ENCODE measurements at places on chromosomes 7 and 10.

DNA sequence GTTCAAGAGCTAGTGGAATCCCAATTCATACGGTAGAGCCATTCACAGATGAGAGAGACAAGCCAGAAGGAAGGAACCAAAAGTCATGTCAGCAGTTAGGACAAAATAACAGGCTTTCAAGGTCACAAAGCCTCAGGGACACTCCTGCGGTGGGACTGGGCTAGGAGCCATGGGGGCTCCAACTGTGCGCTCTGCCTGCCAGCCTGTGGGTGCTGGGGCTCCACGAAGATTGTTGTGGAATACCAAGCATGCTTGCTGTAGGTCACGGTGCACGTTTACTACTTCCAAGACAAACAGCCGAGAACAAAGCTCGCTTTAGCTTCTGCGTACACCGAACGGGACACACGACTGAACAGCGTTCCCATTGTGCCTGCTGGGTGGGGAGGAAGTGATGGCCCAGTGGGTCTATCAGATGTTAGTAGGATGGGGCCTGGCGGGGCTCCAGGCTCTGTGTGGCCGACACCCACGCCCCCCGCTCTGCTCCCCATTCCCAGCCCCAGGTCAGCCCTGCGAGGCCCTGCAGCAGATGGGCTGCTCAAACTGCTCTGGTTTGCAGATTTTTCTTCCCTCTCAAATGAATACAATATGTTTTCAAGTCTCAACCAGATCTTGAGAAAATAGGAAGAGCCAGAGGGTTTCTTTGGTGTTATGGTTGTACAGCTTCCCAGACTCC, 158.9 kb downstream of the EGFR start:
- DNase-seq: no peak

DNA sequence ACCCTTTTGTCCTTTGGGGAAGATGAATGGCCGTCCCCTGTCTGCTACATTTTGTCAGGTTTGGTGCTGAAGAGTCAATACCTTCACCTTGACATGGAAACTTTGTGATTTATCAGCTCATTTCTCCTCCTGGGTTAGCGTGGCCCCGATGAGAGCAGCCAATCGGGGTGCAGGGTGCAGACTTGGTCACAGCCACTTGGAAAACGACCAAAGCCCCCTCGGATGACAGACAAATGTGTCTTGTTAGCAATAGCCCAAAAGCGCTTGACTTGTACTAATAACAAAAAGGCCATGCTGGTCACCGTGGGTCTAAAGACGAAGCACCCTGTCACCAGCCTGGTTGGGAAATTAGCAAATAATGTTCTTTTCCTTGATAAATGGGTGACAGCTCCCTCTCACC, 103.7 kb downstream of the EBF3 start:
- DNase-seq: no peak

DNA sequence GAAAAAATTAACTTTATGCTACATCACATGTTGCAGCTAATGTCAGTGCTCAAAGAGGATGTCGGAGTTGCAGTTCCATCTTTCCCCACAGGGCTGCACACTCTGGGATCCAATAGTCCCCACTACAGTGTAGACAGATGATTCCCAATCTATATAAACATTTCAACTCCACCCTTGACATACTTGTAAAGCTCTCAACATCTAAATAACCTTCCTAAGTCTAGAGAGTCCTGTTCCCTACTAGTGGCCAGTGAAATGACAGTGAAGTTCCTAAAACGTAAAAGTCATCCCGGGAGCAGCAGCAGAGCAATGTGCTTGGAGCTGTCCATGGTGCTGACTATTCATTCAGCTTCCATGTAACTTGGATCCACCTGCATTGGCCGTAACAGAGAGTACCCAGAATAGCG, 145.1 kb downstream of the GRM8 start:
- DNase-seq: no peak

GRCh38 chr10:132992433-132993215, 50.3 kb upstream of the CFAP46 start:
- no peak for DNase-seq

- no peak for DNase-seq
Measured at GRCh38 chr7:18013936-18014335, 13.7 kb downstream of the PRPS1L1 start.

DNA sequence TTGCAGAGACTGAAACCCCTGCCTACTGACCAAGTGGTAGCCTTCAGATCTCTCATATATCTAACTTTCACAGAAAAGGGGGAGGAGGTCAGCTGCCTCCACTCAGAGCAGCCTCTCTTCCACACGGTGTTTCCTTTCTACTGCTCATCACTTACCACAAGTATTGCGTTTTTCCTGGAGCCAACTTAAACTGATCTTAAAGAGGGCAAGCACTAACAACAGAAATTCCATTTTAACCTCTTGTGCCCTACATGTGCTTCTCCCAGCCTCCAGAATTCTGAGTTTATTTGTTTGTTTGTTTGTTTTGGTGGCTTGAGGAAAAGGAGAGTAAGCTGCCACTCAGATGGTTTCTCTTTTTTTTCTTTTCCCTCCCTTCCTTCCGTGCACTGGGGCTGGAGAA, 19.1 kb downstream of the SKIDA1 start:
- DNase-seq: no peak

DNA sequence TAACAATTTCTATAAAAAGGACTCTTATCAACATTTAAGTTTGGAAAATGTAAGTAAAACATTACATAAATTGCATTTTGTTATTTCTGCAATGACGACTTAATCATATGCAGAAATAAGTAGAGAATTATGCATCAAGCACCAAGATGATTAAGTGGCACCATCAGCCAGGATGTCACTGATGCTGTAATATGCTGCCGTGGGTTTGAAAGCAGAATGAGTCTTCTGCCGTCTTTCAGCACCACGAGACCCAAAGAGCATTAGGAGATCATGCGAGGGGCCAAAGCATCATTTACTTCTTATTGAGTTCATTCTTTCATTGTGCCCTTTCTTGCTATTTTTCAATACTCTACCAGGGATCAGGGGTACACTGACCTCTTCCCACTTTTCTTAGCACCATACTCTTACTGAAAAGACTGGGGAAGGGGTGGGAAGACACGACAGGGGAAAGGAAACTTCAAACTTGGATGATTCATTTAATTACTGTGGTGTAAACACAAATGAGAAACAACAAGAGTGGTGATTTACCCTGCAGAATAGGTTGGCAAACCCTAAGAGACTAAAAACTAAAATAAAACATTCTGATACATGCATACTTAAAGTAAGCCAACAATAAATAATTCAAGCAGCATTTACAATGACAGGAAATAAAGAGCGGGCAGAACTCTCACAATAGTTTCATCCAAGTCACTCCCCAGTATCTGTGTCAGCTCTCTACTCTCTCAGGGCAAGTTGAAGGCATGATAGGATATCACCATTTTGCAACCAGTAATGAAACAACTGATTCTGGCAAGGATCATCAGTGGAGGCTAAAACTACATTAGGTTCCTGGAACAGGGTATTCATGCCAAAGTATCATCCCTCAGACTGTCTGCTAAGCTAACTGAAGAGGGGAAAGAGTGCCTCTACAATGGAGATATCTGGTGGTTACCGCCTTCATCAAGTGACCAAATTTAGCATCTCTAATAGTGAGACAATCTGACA, 70.8 kb downstream of the CUL2 start:
- DNase-seq: no peak

DNA sequence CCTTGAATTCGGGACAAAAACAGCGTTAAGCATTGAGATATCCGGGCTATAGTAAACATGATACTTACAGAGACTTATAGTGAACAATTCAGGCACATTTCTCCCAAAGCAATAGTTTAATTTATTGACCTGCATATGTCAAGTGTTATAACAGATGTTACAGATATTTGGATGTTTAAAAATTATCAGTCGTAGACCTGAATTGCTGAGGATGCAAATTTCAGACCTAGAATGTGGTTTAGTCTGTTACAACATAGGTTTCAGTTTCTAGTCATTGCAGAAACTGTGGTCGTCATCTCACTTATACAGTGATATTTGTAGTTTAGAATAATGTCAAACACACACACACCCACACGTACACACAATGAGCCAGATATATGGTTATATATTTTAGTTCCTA, 85.2 kb downstream of the VTI1A start:
- no peak for DNase-seq

DNA sequence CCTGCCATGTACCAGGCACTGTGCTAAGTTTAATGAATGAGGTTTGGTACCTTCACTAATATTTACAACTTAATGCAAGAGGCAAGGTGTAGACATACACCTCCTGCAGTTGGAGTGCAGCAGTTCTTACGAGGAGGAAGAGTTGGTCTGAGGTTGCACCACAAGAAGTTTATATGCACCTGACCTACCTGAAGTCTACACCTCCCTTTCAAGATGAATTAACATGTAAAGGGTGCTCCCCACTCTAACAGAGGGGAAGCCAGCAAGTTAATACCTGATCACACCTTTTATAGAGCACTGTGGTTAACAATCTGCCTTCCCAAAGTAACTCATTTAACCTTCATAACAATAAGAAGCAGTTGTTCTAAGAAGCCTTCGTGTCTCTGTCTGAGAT, 120.0 kb downstream of the LYZL1 start:
- DNase-seq: no peak

DNA sequence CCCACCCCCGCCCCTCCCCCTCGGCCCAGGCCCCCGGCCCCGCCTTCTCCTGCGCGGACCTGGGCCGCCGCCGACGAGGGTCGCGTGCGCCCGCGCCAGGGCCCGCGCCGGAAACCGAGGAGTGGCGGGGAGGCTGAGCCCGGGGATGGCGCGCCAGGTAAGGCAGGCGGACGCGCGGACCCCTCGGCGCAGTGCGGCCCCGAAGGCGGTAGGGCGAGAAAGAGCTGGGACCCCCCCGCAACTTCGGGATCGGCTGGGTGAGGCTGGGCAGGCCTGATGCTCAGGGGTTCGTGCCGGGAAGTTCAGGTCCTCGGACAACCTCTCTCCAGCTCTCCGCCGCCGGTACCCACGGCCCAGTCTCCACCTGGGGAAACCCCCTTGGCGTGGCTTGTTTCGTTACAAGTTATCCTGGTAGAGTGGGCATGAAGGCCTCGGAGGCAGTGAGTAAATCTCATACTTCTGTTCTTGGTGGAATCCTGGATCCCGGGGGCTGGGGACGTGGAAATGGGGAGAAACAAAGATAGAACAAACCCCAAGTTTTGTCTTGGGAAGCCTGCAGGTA, 58.4 kb downstream of the ZNF467 start:
- DNase-seq: no peak

DNA sequence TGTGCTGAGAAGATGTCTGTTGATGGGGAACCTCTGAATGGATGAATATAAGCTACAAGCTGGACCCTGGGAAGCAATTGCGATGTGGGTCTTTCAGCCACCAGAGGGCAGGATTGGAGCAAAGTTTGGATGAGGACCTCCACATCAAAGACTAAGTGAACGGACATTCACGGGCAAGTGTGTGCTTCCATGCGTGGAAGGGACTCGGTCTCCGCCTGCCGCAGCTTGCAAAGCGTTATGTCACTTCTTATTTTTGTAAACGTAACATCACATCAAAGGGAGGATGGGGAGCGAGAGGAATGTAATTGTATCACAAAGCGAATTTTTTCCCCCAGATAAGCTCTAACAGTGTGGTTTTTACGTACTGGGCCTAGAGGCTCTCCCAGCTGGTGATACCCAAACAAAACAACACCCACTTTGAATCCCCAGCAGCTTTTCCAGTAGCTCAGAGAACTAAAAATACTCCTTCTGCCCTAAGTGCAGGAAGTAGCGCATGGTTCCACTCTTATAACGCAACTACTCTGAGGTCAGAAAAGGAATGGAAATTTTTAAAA, 65.0 kb downstream of the VWA2 start:
- peak; percentile 11 for DNase-seq

DNA sequence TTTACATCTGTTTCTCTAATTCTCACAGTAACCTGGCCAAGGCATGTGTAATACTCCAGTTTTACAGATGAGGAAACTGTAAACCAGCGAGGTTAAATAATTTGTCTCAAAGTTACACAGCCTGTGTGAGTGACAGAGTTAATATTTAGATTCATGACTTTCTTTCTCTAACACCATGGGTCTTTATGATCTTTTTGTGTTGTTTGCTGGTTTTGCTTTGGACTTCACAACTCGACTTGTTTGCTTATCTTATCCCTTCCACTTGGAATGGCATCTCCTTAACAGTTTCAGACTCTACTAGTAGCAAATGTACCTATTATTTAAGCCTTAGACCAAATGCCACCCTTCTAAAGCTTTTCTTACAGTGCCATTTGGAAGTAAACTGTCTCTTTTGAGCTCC, 34.4 kb downstream of the MXI1 start:
- DNase-seq: no peak

GRCh38 chr7:37701769-37702168, 18.2 kb downstream of the GPR141 start:
- no peak for DNase-seq

DNA sequence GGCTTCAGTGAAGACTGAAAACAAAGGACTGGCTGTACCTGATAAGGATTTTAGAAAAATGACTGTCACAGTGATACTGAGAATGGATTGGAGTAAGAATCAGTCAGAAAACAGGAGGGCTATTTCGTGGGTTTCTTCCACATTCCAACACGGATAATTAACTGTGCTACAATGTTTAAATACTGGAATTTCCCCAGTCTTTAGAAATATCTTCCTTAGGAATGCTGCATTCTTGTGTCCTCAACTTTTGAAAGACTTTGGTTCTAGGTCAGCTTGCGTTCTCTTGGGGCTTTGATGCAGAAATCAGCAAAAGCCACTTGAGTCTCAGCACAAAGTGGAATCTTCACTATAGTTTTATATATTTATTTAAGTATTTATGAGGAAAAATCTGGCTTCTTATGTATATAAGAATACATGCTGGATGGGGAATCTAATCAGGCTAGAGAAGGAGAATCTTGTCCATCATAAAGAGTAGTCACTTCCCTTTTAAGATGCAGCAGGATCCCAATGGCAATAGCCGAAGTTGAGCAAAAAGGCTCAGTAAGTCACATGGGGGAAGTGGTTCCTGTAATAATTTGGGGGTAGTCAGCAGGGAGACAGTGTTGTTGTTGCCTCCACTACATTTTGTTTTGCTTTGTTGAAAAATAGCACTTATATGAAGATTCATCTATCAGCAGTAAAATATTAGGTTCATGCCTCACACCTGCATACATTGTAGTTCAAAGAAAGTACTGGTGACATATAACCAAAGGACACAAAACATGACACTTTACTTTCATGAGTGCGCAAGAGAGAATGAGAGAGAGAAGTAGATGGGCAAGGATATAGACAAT, 86.0 kb downstream of the CH25H start:
- no peak for DNase-seq

DNA sequence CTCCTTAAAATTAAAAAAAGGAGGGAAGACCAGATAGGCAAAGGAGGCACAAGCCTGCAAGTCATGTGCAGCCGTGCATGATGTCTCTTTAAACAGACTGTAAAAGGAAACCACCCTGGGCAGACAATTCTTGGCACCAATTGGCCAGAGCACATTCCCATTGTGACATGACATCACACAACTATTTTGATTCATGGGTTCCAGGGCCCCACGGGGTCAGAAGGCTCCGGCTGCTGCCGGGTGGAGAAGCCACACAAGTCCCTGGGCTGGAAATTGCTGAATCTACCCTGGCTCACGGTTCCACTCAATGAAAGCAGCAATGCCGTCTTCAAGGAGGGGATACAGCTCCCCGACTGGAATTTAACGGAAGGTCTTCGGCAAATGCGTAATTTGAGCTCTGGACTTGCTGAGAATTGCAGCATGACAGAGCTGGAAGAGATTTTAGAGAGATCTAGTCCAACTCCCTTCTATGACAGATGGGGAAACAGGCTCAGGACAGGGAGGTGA, 140.5 kb downstream of the PRKAG2 start:
- DNase-seq: peak; percentile 91
